Esophagus squamous epithelium (tissue), 5 donors: ENCODE measurements at places on chromosomes 7 and 10.

DNA sequence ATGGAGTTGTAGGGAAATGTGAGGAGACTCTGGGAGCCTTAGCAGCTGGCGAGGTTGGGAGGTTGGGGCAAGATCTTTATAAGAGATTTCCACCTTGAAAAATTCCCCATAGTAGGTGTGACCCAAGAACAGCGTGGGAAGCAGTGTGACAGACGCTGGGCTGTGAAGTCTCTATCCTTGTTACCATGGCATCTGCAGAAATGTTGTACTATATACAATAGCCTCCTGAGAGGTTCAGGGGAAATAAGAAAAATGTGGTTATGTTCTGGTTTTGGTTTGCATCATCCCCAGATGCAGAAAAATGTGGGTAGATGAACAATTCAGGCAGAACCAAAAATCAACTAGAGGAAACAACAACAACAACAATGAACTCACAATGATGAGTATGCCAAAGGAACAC lies 498.6 kb downstream of the SH2D4B start:
- DNase-seq: no peak

- DNase-seq: no peak
These were observed 9.8 kb downstream of the TNS3 start for GRCh38 chr7:47572094-47572445.

DNA sequence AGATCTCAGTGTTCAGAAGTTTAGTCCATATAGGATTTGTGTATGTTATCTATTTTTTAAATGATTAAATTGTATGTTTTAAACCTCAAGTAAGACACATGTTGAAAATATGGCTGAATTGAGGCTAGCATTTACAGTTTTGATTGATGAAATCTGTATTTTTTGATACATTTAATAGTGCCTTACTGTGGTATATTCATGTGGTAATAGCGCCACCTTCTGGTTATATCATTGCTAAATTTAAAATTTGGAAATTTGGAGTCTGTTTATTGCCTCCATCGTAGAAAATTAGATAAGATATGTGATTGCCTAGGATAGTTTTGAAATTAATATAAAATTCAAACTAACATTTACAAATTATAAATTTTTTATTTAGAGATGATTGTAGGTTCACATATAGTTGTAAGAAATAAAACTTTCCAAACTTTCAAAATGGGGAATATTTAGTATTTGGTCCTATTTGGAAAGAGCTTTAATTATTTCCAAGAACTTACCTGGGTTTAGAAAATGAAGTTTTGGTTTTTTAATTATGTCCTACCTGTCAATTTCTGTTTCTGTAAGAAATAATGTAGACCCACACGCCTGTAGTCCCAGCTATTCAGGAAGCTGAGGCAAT lies 19.1 kb upstream of the ARMS2 start:
- no peak for DNase-seq

- no peak for DNase-seq
These were observed 10.5 kb downstream of the FAM53B start for GRCh38 chr10:124733571-124734245.

DNA sequence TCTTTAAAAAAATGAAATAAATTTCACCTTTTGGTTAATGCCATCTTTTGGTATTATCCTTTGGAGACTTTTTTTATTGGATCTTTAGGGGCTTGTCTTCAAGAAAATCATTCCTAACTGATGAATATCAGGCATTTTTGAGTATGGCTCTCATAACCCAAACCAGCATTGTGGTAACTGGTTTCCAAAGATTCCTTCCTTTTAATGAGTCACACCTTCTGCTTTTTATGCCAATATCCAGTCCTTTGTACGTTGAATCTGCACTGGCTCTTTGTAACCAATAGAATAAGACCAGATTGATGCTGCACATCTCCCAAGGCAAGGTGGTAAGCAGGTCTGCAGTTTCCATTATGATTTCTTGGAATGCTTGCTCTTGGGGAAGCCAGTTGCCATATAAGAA lies 89.1 kb downstream of the GPR158 start:
- DNase-seq: no peak

GRCh38 chr10:73408978-73409521 lies 4.8 kb downstream of the ANXA7 start:
- DNase-seq: no peak

DNA sequence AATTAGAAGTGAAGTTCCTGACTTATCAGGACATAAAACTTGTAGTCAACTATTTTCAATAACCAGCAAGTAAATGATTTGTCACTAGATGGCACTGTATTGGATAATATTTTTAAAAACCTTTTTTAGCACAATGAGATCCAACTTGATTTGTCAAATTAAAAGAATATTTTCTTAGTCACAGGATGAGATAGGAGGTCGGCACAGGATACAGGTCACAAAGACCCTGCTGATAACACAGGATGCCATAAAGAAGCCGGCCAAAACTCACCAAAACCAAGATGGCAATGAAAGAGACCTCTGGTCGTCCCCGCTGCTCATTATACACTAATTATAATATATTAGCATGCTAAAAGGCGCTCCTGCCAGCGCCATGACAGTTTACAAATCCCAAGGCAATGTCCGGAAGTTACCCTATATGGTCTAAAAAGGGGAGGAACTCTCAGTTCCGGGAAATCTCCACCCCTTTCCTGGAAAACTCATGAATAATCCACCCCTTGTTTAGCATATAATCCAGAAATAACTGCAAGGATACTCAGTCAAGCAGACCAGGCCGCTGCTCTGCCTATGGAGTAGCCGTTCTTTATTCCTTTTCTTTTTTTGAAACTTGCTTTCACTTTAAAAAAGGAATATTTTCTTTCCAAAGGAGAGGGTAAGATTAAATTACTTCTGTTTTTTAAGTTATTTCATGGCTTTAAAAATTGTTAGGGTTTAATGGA lies 255.7 kb upstream of the MKLN1 start:
- no peak for DNase-seq

DNA sequence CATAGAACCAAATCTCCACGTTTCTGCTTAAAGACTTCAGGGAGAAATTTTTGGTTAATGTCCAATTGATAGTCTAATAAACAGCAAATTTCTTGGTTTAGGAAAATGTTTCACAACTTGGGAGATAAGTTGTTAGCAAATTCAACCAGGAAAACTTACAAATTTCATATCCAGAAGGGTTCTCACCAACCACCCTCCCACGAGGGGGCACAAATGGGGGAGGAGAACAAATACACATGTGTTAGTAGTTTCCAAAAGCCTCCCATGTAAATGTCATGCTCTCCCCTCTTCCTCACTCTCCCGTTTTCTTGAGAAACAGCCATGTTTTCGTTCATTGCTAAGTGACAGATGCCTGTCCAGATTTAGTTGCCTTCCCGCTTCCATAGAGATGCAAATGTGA lies 10.5 kb downstream of the DOCK4 start:
- DNase-seq: no peak

DNA sequence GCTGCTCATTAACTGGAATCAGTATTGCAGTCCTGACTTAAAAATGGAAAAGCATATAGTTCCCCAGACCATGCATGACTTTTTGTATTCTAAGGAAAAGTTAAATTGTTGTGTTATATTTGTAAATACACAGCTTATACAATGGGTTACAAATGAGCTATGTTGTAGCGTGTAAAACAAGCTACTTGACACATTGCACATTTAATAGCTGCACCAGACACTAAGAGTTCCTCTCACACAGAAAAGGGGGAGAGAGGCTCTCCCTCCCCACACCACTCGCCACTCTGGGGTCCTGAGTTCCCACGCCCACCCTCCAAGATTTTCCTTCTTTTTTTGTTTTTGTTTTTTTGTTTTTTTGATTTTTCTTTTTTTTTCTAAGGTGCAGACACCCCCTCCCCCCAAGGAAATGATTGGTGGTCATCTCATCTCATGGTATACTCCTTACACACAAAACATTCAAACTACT lies 6.3 kb downstream of the KLF6 start:
- DNase-seq: no peak

- no peak for DNase-seq
These were observed 62.0 kb upstream of the CAMK2B start for GRCh38 chr7:44387389-44387788.

- no peak for DNase-seq
These were observed at the start of gene HEPACAM2 for GRCh38 chr7:93226310-93226709. Gene HEPACAM2 (minus strand): TSS chr7:93226469.

- no peak for DNase-seq
These were observed 146.4 kb upstream of the LYZL2 start for GRCh38 chr10:30775779-30776591.

DNA sequence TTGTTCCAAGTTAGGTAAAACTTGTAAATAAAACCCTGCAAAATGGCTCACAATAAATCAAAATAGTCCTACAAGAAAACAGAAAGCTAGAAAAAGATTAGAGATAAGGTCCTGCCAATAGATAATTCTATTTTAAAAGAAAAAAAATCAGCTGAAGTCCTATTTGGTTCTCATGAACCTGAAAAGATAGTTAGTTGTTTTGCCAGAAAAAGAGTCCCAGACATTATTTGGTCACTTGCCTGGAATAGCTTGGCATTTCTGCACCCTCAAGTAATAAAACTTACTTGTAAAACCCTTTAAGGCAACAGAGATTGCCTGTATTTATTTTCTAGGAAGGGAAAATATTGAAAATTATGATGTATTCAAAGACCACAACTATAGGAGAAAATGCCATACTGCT lies 47.7 kb downstream of the LRRN3 start:
- DNase-seq: no peak

DNA sequence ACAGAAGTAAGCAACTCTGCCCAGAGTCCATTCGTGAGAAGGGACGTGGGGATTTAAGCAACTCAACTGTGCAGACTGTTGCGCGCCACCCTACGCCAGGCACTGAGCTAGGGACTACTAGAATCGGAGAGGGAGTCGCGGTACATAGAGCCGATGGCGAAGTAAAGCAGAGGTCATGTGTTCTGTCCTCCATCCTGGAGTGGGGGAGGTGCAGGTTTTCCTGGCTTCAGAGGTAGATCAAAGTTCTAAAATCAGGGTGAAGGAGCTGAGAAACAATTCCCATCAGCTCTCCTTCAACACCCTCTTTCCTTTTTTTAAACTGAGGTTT lies 23.2 kb downstream of the SLC35G1 start:
- no peak for DNase-seq

DNA sequence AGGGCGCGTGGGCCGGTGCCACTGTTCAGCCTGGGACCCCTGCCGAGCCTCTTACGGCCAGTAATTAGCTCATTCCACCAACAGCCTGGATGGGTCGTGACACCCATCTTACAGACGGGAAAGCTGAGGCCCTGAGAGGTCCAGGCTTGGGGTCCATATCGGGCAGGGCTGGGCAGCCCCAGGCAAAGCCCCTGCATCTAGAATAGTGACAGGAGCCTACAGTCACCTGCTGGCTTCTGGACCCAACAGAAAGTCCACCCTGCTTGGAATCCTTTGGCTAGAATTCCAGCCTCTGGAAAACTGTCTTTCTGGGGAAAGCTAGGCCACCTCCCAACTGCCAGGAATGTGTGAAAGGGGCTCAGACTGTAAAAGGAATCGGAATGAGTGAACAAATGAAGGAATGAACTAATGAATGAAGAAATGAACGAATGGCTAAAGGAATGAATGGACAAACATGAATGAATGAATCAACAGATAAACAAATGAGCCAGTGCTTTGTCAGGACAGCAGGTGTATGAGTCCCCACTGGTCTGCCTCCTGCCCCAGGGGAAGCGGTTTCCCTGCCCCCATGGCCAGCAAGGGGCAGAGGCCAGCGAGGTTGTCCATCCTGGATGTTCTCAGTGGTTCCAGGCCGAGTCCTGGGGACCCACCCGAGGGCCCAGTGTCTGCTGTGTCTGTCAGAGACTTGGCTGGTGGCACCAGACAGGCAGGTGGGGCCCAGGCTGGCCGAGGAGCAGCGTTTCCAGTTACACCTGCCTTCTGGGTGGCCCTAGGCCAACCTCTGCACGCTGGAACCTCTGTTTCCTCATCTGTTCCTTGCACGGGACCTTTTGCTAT lies 24.1 kb upstream of the PDGFA start:
- no peak for DNase-seq

DNA sequence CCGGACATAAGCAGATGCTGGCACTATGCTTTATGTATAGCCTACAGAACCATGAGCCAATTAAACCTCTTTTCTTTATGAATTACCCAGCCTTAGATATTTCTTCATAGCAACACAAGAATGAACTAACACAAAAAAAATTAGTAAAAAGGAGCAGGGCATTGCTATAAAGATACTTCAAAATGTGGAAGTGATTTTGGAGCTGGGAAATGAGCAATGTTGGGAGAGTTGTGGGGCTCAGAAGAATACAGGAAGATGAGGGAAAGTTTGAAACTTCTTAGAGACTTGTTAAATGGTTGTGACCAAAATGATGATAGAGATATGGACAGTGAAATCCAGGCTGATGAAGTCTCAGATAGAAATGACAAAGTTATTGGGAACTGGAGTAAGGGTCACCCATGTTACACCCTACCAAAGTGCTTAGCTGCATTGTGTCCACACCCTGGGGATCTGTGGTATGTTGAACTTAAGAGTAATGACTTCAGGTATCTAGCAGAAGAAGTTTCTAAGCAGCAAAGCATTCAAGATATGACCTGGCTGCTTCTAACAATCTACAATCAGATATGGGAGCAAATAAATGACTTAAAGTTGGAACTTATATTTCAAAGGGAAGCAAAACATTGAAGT lies 24.2 kb downstream of the PNLIPRP3 start:
- no peak for DNase-seq

GRCh38 chr10:100968863-100969186 lies 479 bp upstream of the SEMA4G start:
- DNase-seq: no peak

- no peak for DNase-seq
These were observed 775 bp upstream of the ABHD11 start for GRCh38 chr7:73739387-73739767.

GRCh38 chr10:133334503-133335245 lies 2.0 kb downstream of the CALY start:
- no peak for DNase-seq

GRCh38 chr10:46560381-46560780 lies 3.9 kb upstream of the GPRIN2 start:
- DNase-seq: no peak

DNA sequence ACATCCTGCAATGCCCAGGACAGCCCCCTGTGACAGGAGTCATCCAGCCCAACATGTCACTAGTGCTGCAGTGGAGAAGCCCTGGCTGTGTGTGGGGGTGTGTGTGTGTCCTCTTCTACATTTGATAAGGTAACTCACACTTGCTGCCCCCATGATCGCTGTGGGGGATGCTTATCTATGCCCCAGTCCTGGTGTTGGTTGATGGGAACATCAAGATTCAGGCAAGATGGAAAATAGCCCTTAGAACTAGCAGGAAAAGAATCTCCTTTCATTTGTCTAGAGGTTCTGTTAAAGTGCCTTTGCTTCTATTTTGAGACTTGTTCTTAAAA lies 52.4 kb downstream of the TCF7L2 start:
- no peak for DNase-seq

- no peak for DNase-seq
These were observed 25.5 kb upstream of the NKX2-3 start for GRCh38 chr10:99507265-99507664.

GRCh38 chr7:133349101-133349500 lies 96.2 kb downstream of the EXOC4 start:
- DNase-seq: no peak

GRCh38 chr7:44735403-44736165 lies 13.1 kb upstream of the ZMIZ2 start:
- no peak for DNase-seq

- DNase-seq: peak; percentile 2
These were observed 27.8 kb downstream of the RBM20 start for GRCh38 chr10:110671788-110672579.
